ENCODE measurements at places on chromosomes 13 and 19.
A peak's percentile ranks its signal among the peaks of the same experiment; 100 is the strongest.

- DNase-seq = no peak
Measured at GRCh38 chr13:113272031-113272430, 25.0 kb upstream of the LAMP1 start.

DNA sequence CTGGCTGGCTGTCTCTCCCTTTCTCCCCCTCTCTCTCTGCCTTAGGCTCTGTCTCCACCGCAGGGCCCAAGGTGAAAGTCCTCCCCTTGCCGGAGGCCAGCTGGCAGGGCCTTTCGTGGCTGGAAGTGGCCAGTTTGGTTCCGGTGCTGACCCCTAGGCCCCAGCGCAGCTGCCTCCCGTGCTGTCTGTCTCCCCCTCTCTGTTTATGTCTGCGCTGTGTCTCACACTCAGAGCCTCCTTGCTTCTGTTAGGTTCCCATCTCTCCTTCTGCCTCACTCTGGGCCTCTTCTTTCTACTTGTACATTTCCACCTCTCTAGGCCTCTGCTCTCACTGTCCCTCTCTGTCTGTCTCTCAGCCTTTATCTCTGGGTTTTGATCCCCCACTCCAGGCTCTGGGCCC lies 13.1 kb downstream of the CCDC97 start:
- no peak for DNase-seq

- no peak for DNase-seq
Measured at GRCh38 chr19:40805258-40805868, 6.4 kb downstream of the EGLN2 start.

- DNase-seq = peak; percentile 96
Measured at GRCh38 chr19:1252221-1252820, 3.9 kb downstream of the MIDN start.

- DNase-seq = peak; percentile 6
Measured at GRCh38 chr13:95155093-95155492, 146.2 kb downstream of the ABCC4 start.

- peak; percentile 55 for DNase-seq
Measured at GRCh38 chr13:79541426-79542049, 60.6 kb downstream of the NDFIP2 start.

GRCh38 chr13:72696579-72696978 lies 30.9 kb downstream of the MZT1 start:
- DNase-seq = peak; percentile 16

GRCh38 chr19:55166530-55167268 lies at the start of gene DNAAF3:
Gene DNAAF3, minus strand, starts transcription at chr19:55166613. Its CDS starts 200 bp downstream, at chr19:55166413.
- peak; percentile 97 for DNase-seq

DNA sequence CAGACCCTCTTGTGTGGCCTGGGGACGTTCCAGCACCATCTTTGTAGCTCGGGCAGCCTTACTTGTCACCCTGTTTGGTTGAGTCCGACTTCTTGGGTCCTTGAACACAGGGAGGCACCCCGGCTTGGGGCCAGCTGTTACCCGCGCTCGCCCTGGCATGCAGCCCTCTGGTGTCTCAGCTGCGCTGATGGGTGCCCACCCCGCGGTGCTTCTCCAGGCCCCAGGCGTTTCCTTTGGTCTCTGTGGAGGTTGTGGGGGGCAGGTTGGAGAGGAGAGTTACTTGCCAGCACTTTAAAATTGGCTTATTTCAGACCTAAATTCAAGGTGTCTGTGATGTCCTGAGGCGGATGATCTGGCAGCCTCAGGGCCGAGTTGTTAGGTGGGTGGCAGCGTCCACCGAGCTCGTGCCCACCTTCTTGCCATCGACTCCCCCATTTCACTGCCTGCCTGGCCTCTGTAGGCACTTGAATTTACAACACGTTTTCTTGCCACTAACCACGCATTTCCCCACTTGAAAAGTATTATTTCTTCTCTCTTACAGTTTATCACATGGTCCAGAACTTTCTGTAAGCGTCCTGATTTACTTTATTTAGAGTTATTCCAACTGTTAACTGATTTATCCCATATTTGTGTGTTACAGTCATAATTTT lies 16.9 kb downstream of the UBAC2 start:
- DNase-seq = no peak

Data from fibroblast of skin of abdomen (primary cell).